NCI-H69 (cell line): ENCODE measurements at places on chromosomes 3 and 15.

DNA sequence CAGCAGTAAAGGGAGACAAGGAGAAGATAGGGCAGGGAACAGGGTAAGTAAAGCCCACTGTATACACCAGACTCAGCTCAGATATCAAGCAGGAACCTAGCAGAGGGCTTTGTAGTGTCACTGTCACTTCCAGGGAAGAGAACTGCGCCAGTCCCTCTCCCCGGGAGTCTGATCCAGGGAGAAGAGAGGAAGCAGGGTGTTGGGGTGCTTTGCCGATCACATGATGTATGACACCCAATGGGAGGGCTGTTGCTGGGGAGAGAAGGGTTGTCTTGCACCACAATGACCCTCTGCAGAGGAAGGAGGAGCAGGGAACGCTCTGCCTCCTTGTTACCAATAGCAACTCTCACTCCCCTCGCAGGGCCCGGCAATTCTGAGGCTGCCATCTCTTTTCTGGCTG, 147.2 kb upstream of the SLC2A2 start:
- peak; percentile 7 for DNase-seq

DNA sequence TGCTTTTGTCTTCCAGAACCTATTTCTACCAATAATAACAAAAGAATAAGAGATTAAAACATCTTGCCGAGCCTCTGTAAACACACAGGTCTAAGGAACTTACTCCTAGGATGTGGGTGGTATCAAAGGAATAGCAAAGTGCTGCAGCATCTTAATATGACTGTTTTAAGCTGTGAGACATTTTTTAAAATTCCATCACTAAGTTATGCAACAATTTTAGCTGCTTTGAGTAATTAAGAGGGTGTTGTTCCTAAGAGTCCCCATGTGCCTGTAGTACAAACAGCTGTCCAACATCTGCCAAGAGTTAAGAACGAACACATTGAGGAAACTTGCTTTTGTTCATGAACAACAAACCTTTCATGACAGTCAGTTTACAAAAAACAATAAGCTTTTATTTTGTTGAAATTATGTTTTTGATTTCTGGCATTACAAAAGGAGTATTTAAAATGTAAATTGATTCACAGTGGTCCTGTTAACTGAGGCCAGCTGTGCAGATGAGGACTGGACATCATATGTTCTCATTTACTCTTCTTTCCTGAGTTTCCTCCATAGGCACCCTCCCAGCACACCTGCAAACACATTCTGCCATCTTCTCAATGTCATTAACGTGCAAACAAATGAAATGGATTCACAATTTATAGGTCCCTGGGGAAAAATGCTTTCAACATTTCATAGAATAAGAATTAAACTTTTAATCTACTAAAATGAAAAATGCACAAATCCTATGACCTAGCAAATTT, 337.3 kb upstream of the ARHGEF26 start:
- DNase-seq: peak; percentile 78

- no peak for DNase-seq
Measured at GRCh38 chr3:132628157-132628556, 31.1 kb downstream of the ACKR4 start.

DNA sequence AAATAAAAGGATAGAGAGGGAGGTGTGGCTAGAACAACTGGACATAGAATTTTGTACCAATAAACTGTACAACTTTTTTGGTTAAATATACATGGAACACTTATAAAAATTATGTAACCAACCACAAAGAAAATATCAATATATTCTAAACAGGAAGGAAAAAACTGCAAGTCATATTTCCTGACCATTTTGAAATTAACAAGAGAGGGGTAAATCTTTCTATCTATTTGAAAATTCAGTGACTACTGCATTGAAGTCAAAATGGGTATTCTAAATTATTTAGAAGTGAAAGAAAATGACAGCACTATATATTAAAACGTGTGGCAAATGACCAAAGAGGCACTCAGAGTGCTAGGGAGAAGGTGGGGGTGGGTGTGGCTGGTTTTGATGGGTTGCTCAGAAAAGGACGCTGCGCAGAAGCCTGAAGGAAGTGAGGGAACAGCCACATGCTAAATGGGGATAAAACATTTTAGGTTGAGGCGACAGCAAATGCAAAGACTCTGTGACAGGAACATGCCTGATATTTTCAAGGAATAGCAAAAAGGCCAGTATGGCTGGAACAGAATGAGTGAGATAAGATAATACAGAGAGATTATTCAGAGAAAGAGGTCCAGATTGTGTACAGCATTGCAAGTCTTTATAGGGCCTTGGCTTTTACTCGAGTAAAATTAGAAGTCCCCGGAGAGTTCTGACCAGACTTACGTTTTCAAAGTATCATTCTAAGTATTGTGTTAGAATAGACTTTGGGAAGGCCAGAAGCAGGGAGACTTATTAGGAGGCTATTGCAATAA, 41.1 kb downstream of the ERICH6 start:
- DNase-seq: no peak

DNA sequence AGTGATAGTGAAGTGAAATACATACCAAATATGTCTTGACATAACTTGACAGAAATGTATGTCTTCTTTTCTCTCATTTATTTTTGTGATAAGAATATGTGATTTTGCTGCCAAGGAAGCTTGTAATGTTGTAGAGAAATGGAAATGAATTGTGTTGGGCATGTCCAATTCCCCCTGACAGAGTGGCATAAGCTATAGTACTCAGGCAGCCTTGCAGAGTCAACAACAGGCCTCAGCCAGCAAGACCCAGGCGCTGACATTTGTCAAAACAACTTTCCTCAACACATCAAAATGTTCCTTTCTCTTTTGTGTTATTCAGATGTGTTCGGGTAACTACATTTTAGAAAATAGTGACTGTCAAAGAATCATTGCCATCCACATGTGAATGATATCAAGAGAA, 538.1 kb upstream of the ATP11B start:
- DNase-seq: no peak

- DNase-seq: peak; percentile 79
Measured at GRCh38 chr3:107939691-107940442, 151.0 kb downstream of the CD47 start.

- DNase-seq: no peak
Measured at GRCh38 chr15:80442728-80443403, 38.7 kb downstream of the ARNT2 start.

DNA sequence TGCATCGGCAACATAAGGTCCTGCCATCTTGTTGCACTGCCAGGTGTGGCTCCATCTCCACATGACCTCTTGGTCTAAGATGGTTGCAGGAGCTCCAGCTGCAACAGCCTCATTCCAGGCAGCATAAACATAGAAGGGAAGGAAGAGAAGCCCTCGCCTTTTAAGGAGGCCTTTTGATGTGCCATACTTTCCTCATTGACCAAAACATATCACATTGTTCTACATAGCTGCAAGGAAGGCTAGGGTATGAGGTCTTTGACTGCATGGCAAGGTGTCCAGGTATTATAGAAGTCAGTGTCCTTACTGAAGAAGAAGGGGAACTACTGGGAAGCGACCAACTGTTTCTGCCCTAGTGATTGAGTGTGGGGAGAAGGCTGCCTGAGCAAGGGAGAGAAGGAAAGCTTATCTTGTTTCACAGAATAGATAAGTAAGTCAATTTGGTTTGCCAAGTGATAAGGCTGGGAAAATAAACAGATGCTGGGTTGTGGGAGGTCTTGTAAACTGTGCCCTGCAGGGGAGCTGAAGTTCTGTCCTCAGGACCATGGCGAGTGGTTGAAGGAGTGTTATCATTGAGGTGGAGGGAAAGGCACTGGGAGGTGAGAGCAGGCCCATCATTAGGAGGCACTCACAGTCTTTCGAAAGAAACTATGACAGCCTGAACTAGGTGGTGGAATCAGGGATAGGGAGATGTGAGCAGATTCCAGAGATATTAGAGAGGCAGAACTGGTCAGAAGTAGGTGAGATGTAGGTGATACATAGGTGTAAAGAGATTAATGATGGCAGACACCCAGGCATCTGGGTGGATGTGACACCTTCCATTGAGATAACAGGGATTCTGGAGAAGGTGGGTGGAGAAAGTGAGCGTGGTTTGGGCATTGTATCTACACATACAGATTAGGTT, 93.8 kb upstream of the IGF1R start:
- DNase-seq: no peak

- no peak for DNase-seq
Measured at GRCh38 chr15:57059026-57059660, 140.7 kb downstream of the TCF12 start.

GRCh38 chr3:170418422-170419398, at the start of gene CLDN11:
CLDN11 (plus strand) TSS chr3:170418868; CDS start chr3:170419067, 199 bp downstream.
- peak; percentile 97 for DNase-seq

GRCh38 chr3:65060904-65061303, 373.1 kb upstream of the ADAMTS9 start:
- no peak for DNase-seq

GRCh38 chr15:35078221-35078915, 6.7 kb downstream of the NANOGP8 start:
- peak; percentile 88 for DNase-seq

GRCh38 chr3:61822588-61822987, 261.2 kb downstream of the PTPRG start:
- DNase-seq: no peak

- DNase-seq: no peak
Measured at GRCh38 chr15:62624547-62625378, 417.8 kb upstream of the TPM1 start.

DNA sequence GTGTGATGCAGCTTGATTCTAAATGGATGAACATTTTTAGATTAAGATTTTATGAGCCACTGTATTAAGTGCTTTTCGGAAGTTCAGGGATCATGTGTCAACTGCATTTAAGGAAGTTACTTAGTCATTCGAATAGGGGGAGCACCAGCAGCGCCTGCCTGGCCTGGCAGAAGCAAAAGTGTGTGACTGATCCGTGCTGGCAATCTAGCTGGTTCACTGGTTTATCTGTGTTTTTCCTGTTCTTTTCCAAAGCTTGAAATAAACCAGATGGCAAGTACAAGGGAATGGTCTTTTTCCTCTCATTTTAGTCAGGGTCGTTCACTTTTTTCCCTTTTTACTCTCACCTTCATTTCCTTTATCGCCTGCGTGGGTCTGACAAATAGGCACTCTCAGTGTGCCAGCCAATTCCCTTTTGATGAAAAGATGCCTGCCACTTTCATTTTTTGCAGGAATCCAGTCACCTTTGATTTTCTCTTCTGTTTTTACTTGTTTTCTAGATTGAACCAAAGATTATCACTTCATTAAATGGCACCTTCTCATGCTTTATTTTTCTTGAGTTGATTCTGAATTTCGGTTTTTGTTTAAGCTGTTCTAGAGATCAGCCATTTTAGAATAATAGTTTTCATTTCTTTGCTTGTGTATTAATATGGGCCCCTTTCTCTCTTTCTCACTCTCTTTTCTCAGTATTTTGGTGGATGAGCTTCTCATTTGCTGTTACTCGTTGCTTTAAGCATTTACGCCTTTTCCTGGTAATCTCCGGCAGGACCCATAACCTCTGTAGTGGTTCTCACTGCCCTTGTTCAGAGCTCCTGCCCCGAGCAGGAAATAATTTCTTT, 2.8 kb downstream of the ABHD2 start:
- peak; percentile 52 for DNase-seq

DNA sequence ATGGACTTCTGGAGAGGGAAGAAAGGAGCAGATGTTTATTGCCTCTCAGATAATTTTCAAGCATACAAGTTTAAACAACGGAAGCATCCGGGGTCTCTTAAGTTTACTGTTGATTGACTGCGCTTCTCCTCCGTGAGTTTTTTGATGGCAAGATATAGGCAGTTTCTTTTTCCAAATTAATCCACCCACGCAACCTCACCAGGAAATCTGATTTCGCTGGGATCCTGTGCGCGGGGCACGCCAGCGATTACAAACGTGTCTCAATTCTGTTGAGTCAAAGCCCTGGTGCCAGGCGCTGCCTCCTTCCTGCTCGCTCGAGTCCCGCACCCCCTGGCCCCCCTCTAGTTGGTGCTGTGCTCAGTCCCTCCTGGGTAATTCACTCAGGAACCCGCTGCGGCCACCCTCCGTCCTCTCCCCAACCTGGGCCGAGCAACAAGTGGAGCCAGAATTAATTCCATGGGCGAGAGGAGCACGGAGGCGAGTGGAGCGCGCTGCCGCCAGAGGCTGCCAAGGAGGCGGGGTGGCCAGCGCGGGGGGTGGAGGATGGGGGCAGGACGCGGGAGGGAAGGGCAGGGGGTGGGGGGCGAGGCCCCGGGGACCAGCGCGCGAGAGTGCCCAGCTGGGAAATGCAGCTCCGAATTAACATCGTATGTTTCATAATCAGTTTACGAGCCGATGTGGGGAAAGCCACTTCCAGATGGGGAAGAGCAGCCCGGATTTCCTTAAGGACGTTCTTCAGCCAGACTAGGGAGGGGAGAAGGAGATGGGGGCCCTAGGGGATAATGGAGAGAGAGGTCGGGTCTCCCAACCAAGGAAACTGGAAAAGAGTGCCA, 6.0 kb downstream of the WNT5A start:
- no peak for DNase-seq

- no peak for DNase-seq
Measured at GRCh38 chr3:171522651-171523050, 62.4 kb upstream of the TNIK start.

DNA sequence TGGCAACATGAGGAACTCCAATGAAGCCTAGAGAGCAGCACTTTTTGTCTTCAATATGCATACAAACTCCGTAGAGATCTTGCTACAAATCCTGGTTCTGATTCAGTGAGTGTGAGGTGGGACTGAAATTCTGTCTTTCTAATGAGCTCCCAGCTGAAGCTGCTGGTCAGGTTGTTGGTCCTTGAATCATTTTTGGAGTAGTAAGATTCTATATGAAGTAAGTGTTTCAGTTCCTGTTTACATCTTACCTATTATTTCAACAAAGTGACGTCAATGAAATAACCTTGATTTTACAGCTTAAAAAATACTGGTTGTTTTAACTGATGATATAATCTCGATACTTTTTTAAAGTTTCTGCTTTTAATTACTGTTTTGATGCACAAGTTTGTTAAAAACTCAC, 33.9 kb downstream of the SHQ1 start:
- no peak for DNase-seq

GRCh38 chr15:49697121-49697520, 76.3 kb downstream of the DTWD1 start:
- no peak for DNase-seq

GRCh38 chr3:186705882-186706780, 11.0 kb upstream of the KNG1 start:
- no peak for DNase-seq

- no peak for DNase-seq
Measured at GRCh38 chr3:99534951-99535704, 103.3 kb upstream of the COL8A1 start.

DNA sequence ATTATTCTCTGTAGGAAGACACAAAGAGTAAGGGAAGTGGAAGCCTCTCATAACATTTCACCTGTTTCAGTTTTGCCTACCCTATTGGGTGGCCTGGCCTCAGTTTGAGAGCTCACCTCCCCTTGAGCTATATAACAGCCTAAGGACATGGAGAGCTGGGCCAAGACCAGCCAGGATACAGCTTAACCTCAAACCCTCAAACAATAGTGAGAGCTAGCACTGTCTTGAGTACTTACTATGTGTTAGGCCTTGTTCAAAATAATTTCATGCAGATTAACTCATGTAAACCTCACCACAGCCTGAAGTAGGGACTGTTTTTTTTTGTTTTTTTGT, 15.0 kb upstream of the TBL1XR1 start:
- DNase-seq: no peak

DNA sequence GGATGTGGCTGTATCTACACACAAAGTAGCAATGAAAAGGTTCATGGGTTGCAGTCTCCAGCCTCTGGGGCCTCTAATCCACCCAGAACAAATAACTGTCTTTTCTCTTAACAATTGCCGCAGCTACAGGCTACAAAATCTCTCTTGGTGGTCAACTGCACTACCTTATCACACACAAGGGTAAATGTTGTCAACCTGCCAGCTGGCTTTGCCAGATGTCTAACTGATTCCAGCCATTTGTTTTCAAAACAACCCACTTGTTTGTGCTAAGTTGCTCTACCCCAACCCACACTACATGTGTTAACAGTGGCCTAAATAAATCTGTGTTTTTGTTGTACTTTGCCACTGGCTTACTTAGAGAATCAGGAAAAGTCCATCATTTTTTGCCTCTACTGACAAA, 447.3 kb downstream of the TAFA4 start:
- DNase-seq: peak; percentile 91
